Naive thymus-derived CD8-positive, alpha-beta T cell (primary cell): ENCODE measurements at places on chromosomes 7 and 10. TPM values are rescaled to one million over a fixed set of nuclear protein-coding genes. Genes with fewer than 3 reads are reported as not detected.

The GBX1 gene
- not detected for polyA plus RNA-seq

The NME8 gene
- not detected for polyA plus RNA-seq

The GDF2 gene
- polyA plus RNA-seq: not detected

The SPDYE16 gene
- polyA plus RNA-seq: not detected

The PON3 gene
- not detected for polyA plus RNA-seq

The PILRA gene
- polyA plus RNA-seq: 0.35 TPM

The EXOC4 gene
- polyA plus RNA-seq: 42.4 TPM

The CUZD1 gene
- 0.50 TPM for polyA plus RNA-seq

The KAZALD1 gene
- polyA plus RNA-seq: not detected

The IGF2BP3 gene
- 0.64 TPM for polyA plus RNA-seq

The TMEM184A gene
- not detected for polyA plus RNA-seq

The MYH16 gene
- not detected for polyA plus RNA-seq

The LIPK gene
- polyA plus RNA-seq: not detected

The SPDYE5 gene
- polyA plus RNA-seq: not detected

The FAM25G gene
- not detected for polyA plus RNA-seq

The ELOVL3 gene
- polyA plus RNA-seq: not detected
